Kidney tubule cell (primary cell): ENCODE measurements at places on chromosomes 1 and 21.

DNA sequence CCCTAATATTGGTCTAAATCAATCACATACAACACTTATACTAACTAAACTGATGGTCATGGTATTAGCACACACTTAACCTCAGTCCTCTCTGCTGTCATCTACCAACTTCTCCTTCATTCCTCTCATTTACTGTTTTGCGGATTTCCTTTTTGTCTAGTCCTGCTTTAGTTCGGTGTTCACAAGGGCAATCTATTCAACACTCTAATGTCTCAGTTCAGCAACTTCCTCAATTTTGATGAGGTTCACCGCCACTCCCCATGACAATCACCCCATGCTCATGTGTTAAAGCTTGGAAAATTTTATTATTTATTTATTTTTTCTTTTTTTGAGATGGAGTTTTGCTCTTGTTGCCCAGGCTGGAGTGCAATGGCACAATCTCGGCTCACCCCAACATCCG lies 301.1 kb downstream of the PTPRC start:
- no peak for DNase-seq

GRCh38 chr21:39713905-39714304 lies 31.1 kb upstream of the IGSF5 start:
- no peak for DNase-seq

- DNase-seq = no peak
These were observed 28.3 kb downstream of the NEK7 start for GRCh38 chr1:198185146-198185545.

GRCh38 chr1:164891615-164892014 lies 332.6 kb downstream of the PBX1 start:
- DNase-seq = no peak

- DNase-seq = peak; percentile 13
These were observed 2.2 kb downstream of the RALGPS2 start for GRCh38 chr1:178727014-178727895.

DNA sequence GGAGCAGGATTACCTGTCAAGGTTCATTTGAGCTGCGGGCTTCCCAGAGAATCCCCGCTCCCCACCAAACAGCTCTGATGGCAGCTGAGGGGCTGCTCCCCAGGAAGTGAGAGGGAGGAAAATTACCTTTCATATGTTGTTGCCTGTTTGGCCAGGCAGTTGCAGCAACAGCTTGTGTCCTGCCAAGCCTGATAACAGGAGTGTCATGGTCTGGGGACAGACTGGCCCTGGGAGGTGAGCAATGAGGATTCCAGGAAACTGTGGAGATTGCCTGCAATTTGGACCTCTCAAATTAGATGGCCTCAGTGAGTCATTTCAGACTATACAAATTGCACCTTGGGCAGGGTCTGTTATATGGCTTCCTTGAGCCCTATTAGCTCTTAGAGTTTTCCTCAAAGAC lies 189.3 kb downstream of the PTPRU start:
- DNase-seq = no peak

- no peak for DNase-seq
These were observed 82.9 kb downstream of the FAM78B start for GRCh38 chr1:166083887-166084286.
